CD4-positive, alpha-beta T cell treated with Interleukin-6 at 100 ng/mL for 8 hours (primary cell): ENCODE measurements at places on chromosomes 3 and 15.

DNA sequence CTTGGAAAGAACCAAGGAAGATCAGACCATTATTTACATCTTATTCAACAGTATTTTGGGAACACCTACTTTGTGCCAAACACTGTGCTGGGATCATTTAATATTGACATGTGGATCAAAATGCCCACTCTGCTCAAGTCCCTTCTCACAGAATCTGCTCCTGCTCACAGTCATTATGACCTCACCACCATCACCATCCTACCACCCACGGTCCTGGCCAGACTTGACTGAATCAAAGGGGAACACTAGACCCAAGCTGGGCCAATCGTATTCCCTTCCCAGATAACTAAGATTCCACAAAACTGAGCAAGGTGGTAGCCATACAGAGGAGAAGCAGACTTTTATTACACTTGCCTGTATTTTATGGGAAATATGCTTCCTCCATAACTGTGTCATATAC lies 3.4 kb upstream of the CEP152 start:
- no peak for DNase-seq

DNA sequence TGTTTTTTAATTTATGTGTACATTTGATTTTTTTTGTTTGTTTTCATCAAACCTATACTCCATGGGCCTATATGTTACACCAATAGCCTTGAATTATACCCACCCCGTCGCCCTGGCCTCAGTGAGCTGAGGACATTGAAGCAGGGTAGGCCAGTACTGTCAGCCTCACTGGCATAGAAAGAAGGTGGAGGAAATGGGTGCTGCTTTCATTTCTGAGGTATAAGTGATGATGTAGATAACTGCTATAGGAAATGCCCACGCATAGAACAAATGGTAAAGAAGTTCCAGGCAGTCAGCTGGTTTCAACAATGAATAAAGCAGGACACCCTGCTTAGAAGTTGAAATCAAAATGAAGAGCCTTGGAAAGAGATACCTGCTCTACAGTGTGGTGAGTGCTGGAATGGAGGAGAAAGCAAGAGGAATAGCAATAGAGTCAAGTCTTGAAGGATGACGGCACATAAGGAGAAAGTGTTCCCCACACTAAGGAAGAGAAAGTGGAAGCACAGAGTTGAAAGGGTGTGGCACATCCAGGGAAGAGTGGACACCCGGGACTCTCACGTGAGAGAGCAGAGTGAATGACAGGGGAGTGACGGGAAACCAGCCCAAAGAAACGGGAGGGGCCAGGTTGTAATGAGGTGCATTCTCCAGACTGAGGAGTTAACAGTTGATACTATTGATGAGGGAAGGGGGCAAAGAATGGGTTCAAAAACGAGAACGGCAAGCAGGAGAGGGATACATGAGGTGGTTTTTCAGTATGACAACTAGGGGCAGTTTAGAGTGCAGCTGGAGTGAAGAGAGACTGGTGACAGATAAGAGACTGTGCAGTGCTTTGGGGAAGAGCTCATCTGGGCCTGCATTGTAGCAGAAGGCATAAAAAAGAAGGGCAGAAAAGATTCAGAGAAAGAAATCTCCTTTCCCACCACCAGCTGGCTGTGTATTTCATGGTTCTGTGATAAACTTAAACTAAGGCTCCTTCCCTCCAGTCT lies 70.5 kb downstream of the KLHL25 start:
- peak; percentile 27 for DNase-seq

DNA sequence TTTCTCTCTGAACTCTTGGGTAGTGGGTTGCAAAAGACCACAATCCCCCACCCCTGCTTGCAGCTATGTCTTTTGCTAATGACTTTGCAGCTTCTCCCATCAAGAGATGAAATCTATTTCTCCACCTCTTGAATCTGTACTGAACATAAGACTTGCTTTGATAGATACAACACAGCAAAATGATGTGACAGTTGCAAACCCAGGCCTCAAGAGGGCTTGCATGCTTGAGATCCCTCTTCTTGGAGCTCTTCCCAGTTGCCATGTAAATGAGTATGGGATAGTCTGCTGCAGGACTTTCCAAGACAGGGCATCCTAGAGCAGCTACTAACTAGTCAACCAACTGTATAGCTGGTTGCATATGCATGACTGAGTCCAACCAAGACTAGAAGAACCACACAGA lies 783.6 kb downstream of the PDCD6IP start:
- DNase-seq: no peak

DNA sequence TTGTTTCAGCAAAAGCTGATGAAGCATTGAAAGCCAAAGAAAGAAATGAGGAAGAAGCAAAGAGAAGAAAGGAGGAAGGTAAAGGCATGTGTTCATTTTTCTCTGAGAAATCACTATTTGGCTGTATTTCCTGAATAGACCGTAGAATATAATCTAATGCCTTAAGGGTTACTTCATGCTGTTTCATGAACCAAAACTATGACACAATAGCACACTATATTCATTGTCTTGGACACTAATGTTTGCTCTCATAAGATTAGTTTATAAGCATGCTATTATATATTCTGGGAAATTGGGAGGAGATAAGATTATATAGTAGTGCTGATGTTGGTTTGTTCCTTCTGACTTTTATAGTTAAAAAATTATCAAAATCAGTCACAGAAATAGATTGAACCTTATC lies 110.1 kb upstream of the MLF1 start:
- DNase-seq: no peak

GRCh38 chr3:88114878-88115549 lies 34.7 kb upstream of the C3orf38 start:
- DNase-seq: no peak

GRCh38 chr3:46994801-46995731 lies 15.6 kb downstream of the NBEAL2 start:
- no peak for DNase-seq

GRCh38 chr3:112688085-112688769 lies 47.3 kb upstream of the CCDC80 start:
- DNase-seq: no peak

- no peak for DNase-seq
These were observed 37.3 kb downstream of the ATP2B2 start for GRCh38 chr3:10467904-10468612.

- DNase-seq: no peak
These were observed 313.3 kb downstream of the SATB1 start for GRCh38 chr3:18111796-18112232.

DNA sequence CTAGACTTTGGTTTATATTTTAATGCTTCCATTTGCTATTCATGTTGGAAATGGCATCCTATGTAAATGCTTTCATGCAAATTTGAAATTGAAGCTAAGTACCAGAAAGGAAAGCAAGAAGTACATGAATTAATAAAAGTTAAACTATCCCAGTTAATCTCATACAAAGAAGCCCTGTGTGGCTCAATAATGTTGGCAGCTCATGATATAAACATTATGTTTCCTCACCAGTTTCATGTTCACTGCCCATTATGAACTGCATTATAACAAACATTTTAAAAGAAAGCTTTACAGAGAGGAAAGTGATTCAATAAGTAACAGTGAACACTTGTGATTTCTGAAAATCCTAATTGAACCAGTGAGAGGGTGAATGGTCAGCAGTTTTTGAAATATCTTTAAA lies 62.9 kb upstream of the ROBO2 start:
- no peak for DNase-seq

DNA sequence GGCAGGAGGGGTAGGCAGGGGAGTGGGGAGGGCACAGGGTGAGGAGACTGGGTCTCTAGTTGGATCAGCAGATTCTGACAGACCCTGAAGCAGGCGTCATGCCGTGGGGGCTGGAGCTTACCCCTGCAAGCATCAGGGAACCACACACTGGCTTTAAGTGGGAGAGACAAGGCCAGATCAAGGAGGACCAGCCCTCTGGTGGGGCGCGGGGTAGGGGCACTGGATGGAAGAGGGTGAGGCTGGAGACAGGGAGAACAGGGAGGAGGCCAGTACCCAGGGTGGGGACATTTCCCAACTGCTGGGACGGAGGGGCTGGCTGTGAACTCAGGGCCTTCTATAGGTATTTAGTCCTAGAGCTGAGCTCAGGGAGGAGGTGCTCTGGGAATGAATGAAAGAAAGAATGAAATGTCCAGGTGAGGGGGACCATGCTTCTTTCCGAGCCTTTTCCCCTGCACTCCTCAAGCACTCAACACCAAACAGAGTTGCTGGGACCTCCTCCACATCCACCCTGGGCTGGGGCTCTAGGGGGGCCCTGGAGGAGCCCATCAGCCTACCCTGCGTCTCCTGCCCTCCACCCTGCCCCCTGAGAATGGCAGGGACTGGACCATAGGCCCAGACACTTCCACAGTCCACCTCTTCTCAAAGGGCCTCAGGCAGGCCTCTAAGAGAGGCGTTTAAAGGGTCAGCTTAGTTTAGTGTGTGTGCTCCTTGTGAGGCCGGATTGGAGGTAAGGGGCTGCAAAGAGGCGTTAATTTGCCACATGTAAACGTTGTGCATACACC lies 49.0 kb upstream of the FGD5 start:
- DNase-seq: no peak

DNA sequence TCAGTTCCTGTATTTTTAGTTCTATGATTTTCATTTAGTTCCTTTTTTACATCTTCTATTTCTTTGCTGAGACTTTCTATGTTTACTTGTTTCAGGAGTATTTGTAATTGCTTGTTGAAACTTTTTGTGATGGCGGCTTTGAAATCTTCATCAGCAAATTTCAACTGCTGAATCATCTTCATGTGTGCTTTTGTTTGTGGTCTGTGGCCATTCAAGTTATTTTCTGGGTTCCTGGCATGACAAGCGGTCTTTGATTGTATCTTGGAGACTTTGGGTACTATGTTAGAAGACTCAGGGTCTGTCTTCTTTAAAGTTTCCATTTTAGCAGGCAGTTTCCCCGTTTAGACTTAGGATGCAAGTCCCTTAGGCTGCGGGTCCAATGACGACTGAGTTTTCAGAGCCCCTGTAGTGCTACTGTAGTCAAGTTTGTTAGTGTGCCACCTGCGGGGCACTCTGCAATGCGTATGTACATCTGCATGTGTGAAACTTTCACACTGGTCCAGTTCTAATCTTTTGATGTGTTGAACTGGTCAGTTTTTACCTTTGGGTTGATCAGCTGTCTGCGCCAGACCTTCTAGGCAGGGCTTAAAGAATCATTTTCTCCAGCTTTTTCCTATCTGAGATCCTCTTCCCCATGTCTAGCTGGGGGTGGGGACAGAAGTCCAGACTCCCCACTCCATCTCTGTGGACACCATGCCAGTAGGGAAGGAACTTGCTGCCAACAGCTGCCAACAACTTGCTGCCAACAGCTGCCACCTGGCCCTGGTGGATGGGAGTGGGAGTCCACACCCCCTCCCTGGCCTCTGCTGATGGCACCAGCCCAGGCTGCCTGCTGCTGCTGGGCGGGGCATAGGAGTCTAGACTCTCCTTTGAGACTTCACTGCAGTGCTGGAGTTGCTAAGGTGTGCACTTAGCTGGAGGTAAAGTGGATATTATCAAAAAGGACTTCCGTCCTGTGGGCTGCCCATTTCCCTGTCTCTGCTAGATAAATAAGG lies 190.9 kb downstream of the TJP1 start:
- DNase-seq: no peak

- DNase-seq: no peak
These were observed 135.3 kb downstream of the PCCB start for GRCh38 chr3:136385457-136385856.

DNA sequence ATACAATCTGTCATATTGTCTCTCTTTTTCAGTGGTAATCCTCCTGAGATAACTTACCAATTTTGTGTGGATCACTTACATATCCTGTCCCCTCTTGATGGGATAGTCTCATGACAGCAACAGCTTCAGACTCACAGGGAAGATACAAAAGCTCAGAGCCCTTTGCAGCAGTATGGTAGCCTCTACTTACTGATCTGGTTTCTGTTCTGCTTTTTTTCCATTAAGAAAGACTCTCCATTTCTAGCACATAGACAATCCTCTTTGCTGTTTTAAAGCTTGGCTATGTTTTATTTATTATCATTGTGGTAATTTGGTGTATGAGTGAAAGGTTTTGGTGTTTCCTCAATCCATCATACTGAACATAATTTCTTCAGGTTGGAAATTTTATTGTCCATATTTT lies 25.4 kb upstream of the SOX14 start:
- no peak for DNase-seq

GRCh38 chr3:25007974-25008658 lies 419.9 kb upstream of the RARB start:
- no peak for DNase-seq

- DNase-seq: no peak
These were observed 85.5 kb downstream of the FLNB start for GRCh38 chr3:58093574-58094195.

DNA sequence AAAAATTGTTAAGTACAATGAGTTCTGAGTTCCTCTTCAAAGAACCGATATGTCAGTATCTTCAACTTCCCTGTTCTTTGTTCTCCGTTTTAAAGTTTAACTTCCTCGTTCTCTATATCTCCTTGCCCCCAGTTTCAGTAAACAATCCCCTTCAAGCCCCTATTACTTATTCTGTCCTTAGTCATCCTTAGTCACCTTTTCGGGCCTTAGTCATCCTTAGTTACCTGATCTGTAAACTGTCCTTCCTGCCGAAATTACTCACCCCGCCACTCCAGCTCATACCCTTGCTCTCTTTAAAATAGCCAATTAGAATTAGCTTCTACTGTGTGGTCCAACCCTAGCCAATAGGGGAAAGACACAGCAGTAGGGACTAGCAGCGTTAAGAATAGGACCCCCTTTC lies 1165.6 kb downstream of the NSUN3 start:
- no peak for DNase-seq

DNA sequence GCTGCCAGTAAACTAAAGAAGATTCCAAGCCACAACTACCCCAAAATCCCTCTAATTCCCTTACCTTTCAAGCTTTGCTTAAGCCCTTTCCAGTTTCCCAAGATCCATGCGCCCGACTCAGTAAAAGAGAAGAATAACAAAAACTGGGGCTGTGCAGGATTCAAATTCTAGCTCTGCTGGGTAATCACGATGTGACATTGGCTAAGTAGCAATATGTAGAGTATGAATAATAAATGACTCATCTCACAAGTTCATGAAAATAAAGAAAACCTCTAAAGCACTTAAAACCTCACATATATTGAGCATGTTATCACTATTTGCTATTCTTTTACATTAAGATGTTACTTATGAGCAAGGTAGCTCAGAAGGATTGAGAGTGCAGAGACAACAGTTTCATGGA lies 522.2 kb upstream of the ZNF717 start:
- DNase-seq: no peak

DNA sequence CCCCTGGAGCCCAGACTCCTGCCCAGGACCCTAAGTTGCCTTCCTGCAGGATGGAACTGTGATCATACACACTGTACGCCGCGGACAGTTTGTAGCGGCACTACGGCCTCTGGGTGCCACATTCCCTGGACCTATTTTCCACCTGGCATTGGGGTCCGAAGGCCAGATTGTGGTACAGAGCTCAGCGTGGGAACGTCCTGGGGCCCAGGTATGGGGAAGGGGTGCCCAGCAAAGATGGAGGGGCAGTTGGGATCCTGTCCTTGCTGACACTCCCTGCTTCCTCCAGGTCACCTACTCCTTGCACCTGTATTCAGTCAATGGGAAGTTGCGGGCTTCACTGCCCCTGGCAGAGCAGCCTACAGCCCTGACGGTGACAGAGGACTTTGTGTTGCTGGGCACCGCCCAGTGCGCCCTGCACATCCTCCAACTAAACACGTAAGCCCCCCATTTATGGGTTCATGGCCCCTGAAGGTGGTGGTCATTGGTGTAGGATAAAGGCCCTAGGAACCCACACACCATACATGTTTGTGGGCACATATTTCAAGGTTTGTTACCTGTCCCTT lies 28.8 kb downstream of the NBEAL2 start:
- no peak for DNase-seq

GRCh38 chr3:117603097-117603496 lies 893.5 kb downstream of the TUSC7 start:
- DNase-seq: no peak

GRCh38 chr3:52532517-52532837 lies 1.2 kb downstream of the NT5DC2 start:
- no peak for DNase-seq

GRCh38 chr15:57263520-57263919 lies 112.8 kb upstream of the CGNL1 start:
- no peak for DNase-seq
